ENCODE measurements at places on chromosomes 4 and X. TPM values are rescaled to one million over a fixed set of nuclear protein-coding genes. Genes with fewer than 3 reads are reported as not detected.
A peak's percentile ranks its signal among the peaks of the same experiment; 100 is the strongest.

NPY2R gene
- 0.36 TPM for total RNA-seq

GRCh38 chr4:40255393-40256281 is 58.8 kb downstream of the RHOH start:
- peaks cover 20% of the 10 kb centered on the region for H3K4me1 ChIP-seq
- H3K36me3 ChIP-seq, result no peaks in the 10 kb centered on the region
- H3K27ac ChIP-seq, result peak overlapping the region; percentile 70
- H3K4me3 ChIP-seq, result no peak overlapping the region
- no peaks in the 10 kb centered on the region for H3K27me3 ChIP-seq

DNA sequence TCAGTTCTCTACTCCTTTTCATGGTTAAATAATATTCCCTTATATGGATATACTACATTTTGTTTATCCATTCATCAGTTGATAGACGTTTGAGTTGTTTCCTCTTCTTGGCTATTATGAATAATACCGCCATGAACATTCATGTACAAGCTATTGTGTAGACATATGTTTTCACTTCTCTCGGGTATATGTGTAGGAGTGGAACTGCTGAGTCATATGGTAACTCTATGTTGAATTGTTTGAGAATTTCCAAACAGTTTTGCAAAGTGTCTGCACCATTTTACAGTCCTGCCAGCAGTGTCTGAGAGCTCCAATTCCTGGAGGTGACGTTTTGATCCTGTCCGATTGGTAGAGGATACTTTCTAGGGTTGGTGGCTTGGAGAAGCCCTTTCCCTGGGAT is 23.6 kb downstream of the PLAC1 start:
- no peaks in the 10 kb centered on the region for H3K36me3 ChIP-seq
- DNase-seq, result no peak
- H3K4me3 ChIP-seq, result no peak overlapping the region
- H3K27ac ChIP-seq, result no peak overlapping the region
- H3K4me1 ChIP-seq, result peaks cover 11% of the 10 kb centered on the region

DNA sequence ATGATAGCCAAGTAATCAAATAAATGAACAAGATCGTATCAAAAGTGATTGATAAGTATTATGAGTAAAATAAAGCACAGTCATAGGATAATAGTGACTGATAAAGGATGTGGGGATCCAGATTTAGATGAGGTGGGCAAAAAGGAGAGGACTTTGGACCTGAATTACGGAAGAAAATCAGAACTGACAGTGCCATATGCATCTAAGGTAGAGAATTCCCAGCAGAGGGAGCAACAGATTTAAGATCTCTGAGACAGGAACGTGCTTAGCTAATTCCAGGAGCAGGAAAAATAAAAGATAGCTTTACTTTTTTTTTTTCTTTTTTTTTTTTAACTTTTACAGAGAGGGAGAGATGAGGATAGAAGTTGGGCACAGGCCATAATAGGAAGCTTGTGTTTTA is 189.9 kb downstream of the NWD2 start:
- no peak overlapping the region for H3K27ac ChIP-seq
- H3K4me1 ChIP-seq, result no peaks in the 10 kb centered on the region
- no peak for DNase-seq
- H3K4me3 ChIP-seq, result no peak overlapping the region
- H3K36me3 ChIP-seq, result no peaks in the 10 kb centered on the region

Data from osteoblast (primary cell).